ENCODE measurements at places on chromosomes 12 and 14.

GRCh38 chr14:95424529-95424928 is 91.9 kb downstream of the SYNE3 start:
- no peak for DNase-seq

GRCh38 chr14:66881596-66881995 is 307.6 kb upstream of the GARIN2 start:
- DNase-seq: no peak

DNA sequence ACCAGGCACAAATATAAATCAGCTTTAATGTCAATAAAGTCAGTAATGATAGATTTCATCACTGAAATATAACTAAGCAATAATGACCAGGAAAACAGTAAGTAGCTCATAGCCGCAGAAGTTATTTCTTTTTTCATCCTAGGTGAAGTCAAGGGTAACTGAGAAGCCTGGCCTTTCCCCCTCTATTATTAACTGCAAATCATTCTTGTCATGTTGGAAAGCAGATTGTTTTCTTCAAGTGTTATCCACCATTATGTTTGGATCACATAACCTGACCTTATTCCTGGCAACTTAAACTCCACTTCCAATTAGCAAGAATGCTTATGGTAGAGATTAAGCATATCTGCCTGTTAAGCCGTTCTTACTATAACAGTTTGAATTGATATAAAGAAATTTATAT is 603.4 kb upstream of the FOXG1 start:
- DNase-seq: no peak

- no peak for DNase-seq
Observed at GRCh38 chr14:74941676-74942097, 13.7 kb downstream of the PGF start.

DNA sequence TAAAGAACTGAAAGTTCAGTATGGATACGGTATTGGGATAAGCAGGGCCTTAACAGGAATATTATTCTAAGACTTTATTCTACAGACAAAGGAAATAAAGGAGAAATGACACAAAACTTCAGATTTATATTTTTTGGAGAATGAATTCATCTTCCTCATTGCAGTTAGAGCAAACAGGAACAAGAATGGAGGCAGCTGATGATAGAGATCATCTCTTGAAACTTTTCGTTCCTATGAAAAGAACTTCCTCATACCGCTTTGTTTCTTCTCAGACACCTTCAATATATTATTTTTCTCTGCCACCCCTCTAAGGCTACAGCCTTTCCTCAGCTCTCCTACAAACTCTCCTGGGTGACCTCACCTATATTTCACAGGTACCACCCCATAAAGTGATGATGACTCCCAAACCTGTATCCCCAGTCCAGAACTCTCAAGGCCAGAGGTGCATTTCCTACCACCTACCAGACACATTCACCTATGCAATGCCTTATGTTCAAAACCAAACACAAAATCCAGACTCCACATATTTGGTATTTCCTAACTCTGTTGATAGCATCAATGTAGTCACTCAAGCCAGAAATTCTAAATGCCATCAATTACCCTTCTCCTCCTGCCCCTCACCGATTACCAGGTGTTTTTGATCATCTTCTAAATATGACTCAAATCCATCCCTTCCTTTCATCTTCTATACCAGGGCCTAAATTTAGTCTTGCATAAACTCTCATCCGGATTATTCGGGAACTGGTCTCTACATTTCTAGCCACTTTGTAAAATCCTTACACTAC is 7.4 kb downstream of the MAP4K5 start:
- DNase-seq: no peak

GRCh38 chr12:18798535-18799361 is 60.8 kb downstream of the CAPZA3 start:
- no peak for DNase-seq

DNA sequence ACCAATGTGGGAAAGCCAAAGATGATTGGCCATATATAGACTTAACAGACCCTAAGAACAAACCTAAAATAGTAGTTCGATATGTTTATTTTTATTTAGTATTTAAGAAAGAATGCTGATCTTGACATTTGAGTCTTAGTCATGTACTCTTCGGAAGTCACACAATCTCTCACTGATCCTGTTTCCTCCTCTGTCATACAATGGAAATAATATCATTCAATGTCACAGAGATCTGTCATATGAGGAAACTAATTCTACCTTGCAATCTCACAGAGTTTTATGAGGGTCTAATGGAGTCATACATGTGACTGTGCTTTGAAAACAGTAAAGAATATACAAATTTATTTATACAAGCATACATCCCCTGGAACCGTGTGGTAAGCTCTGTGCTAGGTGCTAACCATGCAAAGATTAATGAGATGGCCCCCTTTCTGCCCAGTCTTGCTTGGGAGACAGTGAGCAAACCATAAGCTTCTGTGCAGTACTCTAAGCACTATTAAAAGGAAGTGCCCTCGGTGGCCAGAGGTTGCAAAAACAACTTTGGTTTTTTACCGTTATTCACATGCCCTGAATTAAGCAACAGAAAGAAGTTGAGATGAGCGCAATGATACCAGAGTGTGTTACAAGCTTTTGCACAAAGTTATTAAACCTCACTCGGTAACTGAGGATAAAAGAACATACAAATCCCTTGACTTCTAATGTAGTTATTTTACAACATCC is 1.7 kb upstream of the LIN7A start:
- no peak for DNase-seq

All from iPS DF 6.9 (cell line).